ENCODE measurements at places on chromosomes 7 and 10. TPM values are rescaled to one million over a fixed set of nuclear protein-coding genes. Genes with fewer than 3 reads are reported as not detected.

Gene CLRN3
- total RNA-seq: not detected

Gene FAM25G
- total RNA-seq: not detected

Gene ZNF92
- 35.3 TPM for total RNA-seq

Gene CALCR
- not detected for total RNA-seq

Gene CYP2W1
- total RNA-seq: not detected

Gene TMEM229A
- not detected for total RNA-seq

Gene PRKAG2
- 61.0 TPM for total RNA-seq

Gene ANKRD1
- not detected for total RNA-seq

- peak; percentile 71 for DNase-seq
Observed at GRCh38 chr7:157337316-157338149, 729 bp downstream of the DNAJB6 start.

- DNase-seq: no peak
Observed at GRCh38 chr7:138000081-138000701, 1.7 kb downstream of the CREB3L2 start.

- no peak for DNase-seq
Observed at GRCh38 chr10:49158404-49158803, 24.6 kb upstream of the FAM170B start.

DNA sequence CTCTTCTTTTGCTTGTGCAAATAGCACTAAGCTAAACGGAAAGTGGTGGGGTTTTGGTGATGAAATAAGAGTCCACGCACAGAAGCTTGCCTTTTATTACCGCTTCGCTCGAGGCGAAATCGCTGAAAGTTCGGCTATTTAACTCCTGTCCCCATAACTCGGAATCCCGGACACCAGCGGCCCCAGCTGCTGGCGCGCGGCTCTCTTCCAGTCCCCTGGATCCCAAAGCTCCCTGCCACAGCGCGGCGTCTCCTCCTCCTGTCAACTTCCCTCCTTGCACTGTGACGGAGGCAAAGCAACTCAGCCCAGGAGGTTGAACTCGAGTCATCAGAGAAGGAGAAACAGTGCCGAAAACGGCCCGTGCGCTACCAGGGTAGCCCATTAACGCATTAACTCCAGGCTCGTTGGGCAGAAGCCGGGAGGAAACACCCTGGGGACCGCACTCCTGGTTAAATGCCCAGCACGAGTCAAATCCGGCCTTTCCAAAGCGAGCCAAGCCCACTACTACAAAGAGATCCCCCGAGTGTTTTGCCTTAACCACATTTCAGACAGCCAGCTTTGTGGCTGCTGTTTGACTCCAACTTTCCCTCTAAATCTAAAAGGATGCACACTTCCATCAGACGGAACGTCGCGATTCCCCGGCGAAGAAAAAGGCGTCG, 1.3 kb downstream of the SEMA3D start:
- no peak for DNase-seq

DNA sequence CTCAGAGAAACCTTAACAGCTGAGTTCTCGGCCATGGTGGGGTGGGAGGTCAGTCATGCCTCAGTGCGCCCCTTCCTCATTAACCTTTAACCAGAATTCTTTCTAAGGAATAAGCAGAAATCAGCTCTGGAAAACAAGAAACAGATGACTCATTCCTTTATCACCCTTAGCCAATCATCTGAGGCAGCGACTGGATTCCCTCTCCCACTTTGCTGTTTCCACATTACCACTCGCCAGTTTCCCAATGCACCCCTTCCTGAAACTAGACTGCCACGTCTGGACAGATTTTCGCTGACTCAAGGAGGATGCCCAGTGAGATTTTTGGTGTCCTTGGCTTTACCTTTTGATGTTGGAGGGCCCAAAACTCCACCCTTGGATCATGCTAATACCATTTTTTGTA, 223.8 kb downstream of the PLXDC2 start:
- no peak for DNase-seq

DNA sequence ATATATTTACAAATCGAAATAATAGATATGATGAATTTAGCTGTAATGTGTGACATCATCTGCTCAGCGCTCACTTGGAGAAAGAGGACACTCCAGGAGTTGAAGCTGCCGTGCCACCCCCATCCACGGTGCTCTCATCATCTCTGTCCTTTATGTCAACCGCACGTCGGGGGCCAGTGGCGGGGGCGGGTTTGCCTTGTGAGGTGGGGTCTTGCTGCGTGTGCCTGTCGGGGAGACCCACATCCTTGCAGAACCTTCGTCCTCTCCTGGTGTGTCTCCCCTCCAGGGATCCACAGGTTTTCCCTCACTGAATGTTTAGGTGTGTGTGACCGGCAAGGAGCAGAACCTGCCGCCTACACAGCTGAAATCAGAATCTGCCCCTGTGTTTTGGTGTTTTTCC, 71.6 kb downstream of the INPP5A start:
- no peak for DNase-seq

DNA sequence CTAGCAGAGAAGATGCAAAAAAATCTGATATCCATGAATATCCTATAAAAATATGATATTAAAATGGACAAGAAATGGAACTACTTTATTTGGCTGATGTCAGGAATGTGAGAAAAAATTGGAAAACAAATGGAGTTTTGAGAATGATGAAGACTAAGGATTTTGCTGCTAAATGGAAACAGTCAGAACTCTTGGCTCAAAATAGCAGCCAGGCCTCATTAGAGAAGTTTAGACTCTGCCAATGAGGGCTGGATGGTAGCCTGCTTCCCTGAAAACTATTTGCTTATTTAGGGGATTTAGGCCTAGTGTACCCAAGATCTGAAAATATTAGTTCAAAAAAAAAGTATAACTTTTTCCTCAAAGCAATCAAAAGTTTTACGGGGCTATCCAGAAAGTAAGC, 458.5 kb downstream of the TFEC start:
- no peak for DNase-seq

- DNase-seq: no peak
Observed at GRCh38 chr7:105623378-105623777, 42.1 kb upstream of the EFCAB10 start.

GRCh38 chr10:29648983-29649268, 14.2 kb upstream of the SVIL start:
- DNase-seq: no peak
